GM23338 (cell line): ENCODE measurements at places on chromosomes 7 and 10.

DNA sequence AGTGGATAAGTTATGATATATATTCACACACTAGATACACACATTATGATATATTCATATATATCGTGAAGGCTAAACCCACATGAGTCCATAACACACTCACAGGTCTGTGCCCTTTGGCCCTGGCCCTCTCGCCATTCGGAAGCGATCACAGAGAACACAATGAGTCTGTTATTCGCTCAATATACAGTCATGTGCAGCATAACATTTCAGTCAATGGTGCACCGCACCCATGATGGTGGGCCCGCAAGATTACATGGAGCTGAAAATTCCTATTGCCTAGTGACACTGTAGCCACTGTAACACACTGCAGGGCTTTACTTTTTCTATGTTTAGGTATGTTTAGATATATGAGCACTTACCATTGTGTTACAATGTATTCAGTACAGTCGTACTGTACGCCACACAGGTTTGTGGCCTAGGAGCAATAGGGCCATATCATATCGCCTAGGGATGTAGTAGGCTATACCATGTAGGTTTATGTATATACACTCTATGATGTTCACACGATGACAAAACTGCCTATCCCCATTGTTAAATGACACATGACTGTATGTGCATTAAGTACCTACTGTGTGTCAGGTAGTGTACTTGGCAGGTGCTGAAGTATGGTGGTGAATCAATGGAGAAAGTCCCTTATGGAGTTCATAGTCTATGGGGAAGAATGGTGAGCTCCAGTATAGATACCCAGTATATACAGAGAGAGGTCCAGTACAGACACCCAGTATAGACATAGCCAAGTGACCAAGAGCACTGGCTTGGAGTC is 198.8 kb upstream of the KLF14 start:
- no peak for DNase-seq

- DNase-seq, result no peak
These were observed 74.9 kb upstream of the STEAP1B start for GRCh38 chr7:22574754-22575520.

- no peak for DNase-seq
These were observed 30.7 kb upstream of the ELOVL3 start for GRCh38 chr10:102195296-102195870.

DNA sequence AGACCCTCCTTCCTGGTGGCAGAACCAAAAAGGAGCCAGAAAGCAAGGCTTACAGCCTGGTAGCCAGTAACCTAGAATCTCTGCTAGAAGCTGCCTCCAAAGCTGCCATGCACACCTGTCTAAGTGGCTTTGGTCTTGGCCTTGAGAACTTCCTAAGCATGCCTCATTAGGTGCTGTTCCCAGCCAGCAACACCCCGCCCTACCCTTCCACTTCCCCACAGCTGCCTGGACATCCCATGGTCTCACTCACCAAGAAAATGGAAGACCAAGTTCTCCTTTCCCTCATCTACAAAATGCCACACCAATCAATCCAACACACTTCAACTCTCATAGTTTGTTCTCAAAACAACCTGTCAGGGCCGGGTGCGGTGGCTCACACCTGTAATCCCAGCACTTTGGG is 4.2 kb downstream of the PSAP start:
- DNase-seq, result no peak

DNA sequence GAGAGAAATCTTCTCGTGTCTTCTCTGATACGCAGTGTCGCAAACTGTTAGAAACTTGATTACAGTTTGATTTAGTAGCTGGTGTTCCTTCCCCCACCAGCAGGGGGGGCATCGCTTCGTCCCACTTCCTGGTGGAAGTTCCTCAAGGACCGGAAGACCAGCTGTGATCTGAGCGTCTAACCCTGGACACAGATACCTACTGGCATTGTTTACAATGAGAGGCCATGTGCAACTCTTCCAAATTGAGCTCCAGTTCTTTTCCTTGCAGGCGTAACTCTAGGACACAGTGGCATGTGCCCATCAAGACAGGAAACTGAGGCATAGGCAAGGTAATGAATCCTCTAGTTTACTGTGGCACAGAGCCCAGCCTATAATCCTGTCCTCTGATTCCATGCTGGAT is 219.0 kb downstream of the CCDC3 start:
- DNase-seq, result peak; percentile 72

DNA sequence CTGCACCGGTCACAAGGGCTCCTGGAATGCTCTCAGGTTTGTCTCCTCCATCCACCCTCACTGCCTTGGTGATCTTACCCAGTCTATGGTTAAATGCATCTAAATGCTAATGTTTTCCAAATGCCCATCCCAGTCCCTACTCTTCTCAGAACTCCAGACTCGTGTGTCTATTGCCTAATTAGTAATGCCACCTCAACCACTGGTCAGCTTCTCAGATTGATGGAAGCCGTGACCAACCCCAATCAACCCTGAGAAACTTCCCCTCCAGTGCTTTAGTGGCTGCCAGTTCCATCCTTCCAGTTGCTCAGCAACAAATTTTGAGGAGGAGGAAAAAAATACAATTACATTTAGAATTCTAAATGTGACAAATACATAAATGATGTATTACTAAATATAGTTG is 18.6 kb downstream of the NUDCD3 start:
- DNase-seq, result no peak

- peak; percentile 89 for DNase-seq
These were observed 3.0 kb upstream of the BUB3 start for GRCh38 chr10:123150986-123151736.

- DNase-seq, result no peak
These were observed 56.3 kb upstream of the YAE1 start for GRCh38 chr7:39509912-39510311.

- peak; percentile 69 for DNase-seq
These were observed 1.6 kb downstream of the FAM53B start for GRCh38 chr10:124742413-124743190.

- peak; percentile 79 for DNase-seq
These were observed 11.7 kb downstream of the CASP2 start for GRCh38 chr7:143299840-143300239.

DNA sequence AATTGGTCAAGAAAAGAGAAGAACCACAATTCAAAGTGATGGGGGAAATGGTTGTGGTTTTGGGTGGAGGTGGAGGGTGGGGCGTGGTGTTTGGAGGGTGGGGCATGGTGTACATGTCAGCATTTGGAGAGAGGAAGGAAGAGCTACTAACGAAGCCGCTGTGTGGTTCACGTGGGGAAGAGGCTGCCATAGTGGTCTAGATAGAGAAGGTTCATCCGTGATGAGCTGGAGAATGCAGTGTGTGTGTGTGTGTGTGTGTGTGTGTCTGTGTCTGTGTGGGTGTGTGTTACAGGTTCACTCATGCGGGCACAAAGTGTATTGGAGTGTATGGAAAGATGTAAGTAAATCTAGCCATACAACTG is 6.1 kb upstream of the VCL start:
- DNase-seq, result no peak

- no peak for DNase-seq
These were observed 51.9 kb upstream of the CHST15 start for GRCh38 chr10:124145109-124145870.

DNA sequence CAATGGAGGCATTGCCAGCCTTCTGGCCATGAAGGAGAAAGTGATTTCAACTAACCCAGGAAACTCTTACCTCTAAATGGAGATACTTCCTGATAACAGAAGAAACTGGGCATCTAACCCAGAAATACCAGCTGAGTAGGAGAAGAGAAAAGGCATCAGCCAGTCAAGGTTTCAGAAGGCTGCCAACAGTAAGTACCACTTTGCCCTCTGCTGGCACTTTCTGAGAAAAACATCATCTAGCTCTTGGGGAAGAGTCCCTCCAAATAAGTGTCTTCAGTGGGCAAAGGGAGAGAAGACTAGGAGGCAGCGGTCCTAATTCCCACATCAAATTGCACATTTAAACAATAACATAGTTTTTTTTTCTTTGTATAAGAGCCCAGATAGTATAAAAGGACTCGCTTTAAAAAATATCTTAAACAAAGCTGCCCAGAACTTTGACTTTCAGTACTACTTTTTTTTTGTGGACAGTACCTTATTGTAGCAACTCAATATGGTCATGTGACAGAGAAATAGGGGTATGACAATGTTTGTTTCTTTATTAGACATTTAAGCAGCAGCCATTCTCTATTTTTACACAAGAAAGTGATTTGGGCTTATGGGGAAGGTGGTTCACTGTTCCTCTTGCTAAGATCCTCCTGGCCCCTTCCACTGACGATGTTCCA is 157.3 kb downstream of the CTTNBP2 start:
- DNase-seq, result peak; percentile 84

GRCh38 chr7:44348300-44348699 is 22.9 kb upstream of the CAMK2B start:
- DNase-seq, result peak; percentile 79

- DNase-seq, result peak; percentile 2
These were observed 306.4 kb upstream of the CDC14C start for GRCh38 chr7:48617993-48618392.

DNA sequence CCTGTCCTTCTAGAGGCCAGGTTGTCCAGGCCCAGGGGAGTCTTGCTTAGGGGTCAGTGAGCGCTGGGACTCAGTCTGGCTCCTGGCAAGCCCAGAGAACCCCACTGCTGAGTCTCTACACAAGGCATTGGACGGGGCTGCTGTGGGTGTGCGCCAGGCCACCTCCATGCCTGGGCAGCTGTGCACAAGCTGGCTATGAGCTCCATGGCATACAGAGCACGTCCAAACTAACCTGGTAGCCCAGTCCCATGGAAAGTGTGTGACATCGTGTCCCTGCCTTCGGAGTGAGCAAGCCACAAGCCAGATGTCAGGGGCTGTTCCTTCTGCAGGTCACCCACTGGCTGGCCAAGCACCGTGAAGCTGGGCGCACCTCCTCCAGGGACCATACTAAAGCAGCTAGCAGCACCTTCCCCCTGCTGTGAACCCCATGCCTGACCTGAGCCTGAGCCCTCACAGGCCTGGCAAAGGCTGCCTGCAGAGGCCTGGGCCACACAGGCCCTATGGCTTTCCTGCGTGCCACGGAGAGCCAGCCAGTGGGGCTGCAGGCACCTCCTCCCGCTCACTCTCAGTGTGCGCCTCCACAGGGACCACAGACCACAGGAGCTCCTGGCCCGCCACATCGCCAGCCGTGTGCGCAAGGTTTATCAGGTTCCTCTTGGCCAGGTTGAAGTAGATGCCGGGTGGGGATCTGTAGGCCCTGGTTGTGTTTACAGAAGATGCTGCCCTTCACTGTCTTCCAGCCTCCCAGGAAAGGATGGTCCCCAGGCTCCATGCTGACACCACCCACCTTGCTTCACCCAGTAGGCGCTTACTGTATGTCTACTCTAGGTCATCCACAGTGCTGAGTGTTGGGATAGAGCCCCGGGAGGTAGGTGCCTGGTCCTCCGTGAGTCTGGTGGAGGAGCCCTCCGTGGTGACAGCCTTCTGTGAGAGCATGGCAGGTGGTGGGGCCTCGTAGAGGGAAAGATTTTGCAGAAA is 219.7 kb downstream of the EBF3 start:
- DNase-seq, result no peak

GRCh38 chr10:114634609-114634979 is 23.5 kb downstream of the ABLIM1 start:
- DNase-seq, result no peak

GRCh38 chr7:90383861-90384260 is 19.4 kb upstream of the CLDN12 start:
- DNase-seq, result no peak

- DNase-seq, result no peak
These were observed 78.5 kb upstream of the GATAD1 start for GRCh38 chr7:92368741-92369140.

- no peak for DNase-seq
These were observed 22.7 kb downstream of the MCMBP start for GRCh38 chr10:119849944-119850343.

- no peak for DNase-seq
These were observed 95.4 kb downstream of the CREB5 start for GRCh38 chr7:28507525-28508282.

DNA sequence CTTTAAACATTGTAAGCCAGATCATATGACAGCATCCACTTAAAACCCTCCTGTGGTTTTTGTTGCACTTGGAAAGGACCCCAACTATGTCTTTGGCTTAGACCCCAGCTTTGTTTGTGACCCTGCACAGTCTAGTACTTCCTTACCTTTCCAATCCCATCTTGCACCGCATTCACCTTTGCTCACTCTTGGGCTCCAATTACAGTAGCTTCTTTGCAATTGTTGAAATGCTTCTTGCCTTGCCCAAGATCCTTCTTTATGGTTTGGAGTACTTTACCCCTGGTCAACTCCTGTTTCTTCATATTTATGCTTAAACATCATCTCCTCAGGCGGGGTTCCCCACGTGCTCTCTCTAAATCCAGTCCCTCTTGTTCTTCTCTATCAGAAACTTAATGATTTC is 162.6 kb downstream of the PTEN start:
- DNase-seq, result no peak

DNA sequence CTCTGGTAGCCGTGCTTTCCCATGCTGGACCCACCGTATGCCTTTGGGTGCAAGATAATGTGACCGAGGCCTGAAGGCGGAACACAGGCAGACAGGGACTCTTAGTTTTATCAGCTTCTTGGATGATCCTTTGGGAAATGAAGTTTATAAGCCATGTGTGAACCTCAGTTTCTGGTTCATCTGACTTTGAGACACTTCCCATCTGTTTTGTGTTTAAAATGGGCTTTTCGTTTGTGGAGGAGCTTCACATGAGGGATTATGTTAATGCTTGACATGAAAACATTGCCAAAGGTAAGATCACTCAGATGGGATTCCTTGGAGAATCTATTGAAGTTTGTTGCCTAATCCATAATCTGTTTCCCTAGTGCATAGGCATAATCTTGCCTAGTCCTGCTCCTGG is 249.8 kb upstream of the LYZL1 start:
- DNase-seq, result no peak

DNA sequence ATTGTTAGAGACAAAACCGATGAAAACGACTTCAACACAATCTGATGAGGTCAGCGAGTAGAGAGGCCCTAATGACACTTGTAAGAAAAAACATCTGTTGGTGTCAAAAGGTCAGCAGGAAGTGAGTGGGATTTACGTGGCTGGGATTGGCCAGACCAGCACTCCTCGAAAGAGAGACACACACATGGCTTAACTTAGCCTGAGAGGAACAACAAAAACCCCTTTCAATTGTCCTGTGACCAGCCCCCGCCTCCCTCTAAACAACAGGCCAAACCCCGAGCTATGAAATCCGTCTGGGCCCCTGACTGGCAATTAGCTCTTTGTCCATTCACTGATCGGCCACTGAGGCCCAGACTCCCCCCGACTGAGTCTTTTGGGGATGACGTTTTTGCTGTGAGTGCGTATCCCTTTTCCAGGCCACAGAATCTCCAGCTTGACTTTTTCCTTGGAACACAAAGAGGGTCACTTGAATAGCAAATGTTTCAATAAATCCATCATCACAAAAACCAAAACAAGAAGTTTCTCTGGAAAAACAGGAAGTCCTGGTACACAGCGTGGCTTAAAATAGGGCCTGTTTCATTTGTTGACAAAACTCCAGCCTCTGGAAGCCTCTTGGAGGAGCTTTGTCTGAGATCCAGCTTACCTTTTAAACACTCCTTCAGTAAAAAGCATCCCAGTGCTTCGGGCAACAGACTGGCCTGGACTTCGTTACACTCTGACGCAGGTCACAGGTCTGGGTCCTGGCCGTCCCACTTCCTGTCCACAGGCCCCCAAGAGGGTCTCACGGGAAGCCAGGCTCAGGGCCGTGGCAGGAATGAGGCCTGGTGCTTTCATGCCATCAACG is 103.0 kb downstream of the CTBP2 start:
- no peak for DNase-seq

GRCh38 chr7:120828528-120828927 is 29.4 kb downstream of the TSPAN12 start:
- DNase-seq, result no peak
